ENCODE measurements at places on chromosomes 2 and 18.

GRCh38 chr18:69538849-69539248 is 138.2 kb downstream of the DOK6 start:
- no peak overlapping the region for H3K4me3 ChIP-seq
- no peaks in the 10 kb centered on the region for H3K36me3 ChIP-seq
- H3K27me3 ChIP-seq = no peaks in the 10 kb centered on the region
- no peak overlapping the region for H3K27ac ChIP-seq

- no peak overlapping the region for H3K4me3 ChIP-seq
- H3K27ac ChIP-seq = no peak overlapping the region
- no peaks in the 10 kb centered on the region for H3K36me3 ChIP-seq
- no peak for DNase-seq
- H3K27me3 ChIP-seq = no peaks in the 10 kb centered on the region
These were observed 27.5 kb downstream of the CDH20 start for GRCh38 chr18:61360404-61361383.

DNA sequence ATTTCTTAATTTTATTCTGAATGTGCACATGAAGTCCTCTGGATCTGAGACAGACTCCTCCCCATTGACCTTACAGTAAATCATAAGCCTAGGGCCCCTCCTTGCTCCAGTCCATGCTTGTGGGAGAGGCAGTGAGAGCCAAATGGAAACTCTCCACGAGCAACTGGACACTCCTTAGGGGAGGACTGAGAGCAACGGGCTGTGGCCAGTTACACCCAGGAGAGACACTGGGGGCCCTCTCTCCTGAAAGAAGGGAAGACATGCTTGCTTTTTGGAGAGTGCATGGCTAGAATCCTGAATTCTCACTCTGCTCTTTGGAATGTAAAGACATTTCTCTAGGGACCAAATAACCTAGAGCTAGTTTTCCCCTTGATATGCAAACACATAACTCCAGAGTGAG is 49.0 kb upstream of the BIN1 start:
- no peaks in the 10 kb centered on the region for H3K36me3 ChIP-seq
- peak; percentile 78 for DNase-seq
- H3K27ac ChIP-seq = no peak overlapping the region
- peaks cover 13% of the 10 kb centered on the region for H3K27me3 ChIP-seq
- H3K4me1 ChIP-seq = no peaks in the 10 kb centered on the region

DNA sequence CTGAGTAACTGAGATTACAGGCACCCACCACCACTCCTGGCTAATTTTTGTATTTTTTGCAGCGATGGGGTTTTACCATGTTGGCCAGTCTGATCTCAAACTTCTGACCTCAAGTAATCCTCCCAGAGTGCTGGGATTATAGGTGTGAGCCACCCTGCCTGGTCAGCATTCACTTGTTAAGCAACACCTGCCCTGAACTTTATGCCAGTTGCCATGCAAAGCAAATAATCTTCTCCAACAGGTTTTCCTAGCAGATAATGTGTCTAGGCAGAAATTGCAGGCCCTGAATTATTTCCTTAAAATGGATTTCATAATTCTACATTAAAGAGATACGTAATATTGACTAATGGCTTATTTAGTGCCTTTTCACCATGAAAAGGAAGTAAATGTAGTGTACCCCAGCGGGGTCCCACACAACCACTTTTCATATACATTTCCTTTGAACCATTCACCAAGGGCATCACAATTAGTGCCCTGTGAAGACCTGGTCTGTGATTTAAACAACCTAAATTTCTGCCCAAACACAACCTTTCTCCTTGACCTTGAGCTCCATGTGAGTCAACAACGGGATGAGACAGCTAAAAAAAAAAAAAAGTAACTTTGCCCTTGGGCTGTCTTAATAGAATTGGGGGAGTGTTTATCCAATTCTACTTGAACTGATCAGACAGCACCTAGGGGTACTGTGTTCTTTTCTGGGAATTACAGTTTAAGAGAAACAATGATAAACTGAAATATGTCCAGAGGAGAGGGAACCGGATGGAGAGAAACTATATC is 41.6 kb downstream of the EEF1B2 start:
- no peak overlapping the region for H3K4me3 ChIP-seq
- peaks cover 4% of the 10 kb centered on the region for H3K27me3 ChIP-seq
- DNase-seq = no peak

DNA sequence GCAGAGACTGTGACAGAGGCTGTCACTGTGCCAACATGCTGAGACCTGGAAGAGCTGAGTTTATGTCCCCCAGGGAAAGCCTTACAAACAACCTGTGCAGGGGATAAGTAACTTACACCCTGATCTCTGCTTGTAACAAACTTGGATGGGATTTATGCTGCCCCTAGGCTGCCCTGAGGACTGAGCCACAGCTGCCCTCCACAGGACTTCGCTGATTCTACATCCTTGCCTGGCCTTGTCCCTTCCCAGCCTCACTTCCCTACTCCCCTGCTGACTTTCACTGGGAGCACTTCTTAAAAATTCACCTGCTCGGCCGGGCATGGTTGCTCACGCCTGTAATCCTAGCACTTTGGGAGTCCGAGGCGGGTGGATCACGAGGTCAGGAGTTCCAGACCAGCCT is 45.9 kb upstream of the ASAP2 start:
- DNase-seq = no peak
- no peaks in the 10 kb centered on the region for H3K27me3 ChIP-seq
- H3K27ac ChIP-seq = no peak overlapping the region
- no peaks in the 10 kb centered on the region for H3K36me3 ChIP-seq
- H3K4me3 ChIP-seq = no peak overlapping the region
- H3K4me1 ChIP-seq = peaks cover 5% of the 10 kb centered on the region

DNA sequence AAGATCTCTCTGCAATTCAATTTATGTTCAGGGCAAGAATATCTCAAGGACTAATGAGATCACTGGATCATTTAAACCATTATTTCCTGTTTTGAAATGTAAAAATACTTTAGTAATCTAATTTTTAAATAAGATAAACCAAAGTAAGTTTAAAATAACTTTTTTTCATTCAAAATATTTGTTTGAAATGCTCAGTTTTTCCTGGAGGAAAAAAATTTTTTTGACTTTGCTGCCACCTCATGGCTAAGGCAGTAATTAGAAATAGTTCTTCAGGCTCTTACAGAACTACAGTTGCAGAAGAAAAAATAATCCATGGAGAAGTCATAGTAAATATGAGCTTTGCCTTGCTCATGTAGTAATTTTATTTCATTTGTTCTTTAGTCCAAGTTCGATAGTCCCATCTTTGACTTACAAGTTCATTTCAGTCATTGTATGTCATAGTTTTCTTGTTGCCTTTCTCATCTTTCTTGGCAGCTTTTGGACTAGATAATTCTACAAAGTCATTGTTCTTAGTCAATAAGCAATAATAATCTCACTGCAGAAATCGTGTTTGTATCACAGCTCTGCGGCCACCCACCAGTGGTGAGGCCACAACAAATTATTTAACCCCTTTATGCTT is 127.4 kb downstream of the DPP4 start:
- H3K36me3 ChIP-seq = no peaks in the 10 kb centered on the region
- DNase-seq = peak; percentile 48
- H3K4me1 ChIP-seq = no peaks in the 10 kb centered on the region

- H3K36me3 ChIP-seq = no peaks in the 10 kb centered on the region
- no peaks in the 10 kb centered on the region for H3K27me3 ChIP-seq
- no peak overlapping the region for H3K27ac ChIP-seq
- peaks cover 11% of the 10 kb centered on the region for H3K4me1 ChIP-seq
- no peak for DNase-seq
These were observed 204.6 kb downstream of the TRIB2 start for GRCh38 chr2:12921321-12921720.

DNA sequence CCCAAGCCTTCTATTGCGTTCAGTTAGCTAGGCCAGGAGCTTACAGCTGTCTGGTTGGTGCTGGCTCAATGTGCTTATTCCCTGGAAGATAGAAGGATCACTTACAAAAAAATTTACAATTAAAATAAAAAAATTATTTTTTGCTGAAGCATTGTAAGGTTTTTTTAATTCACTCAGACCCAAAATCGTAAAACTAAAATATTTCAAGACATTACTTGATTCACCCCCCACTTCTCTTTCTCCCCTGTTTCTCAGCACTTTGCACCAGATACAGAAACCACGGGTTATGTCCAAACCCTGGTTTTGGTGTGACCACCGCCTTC is 911 bp upstream of the PTPRM start:
- peaks cover 18% of the 10 kb centered on the region for H3K4me1 ChIP-seq
- no peaks in the 10 kb centered on the region for H3K27me3 ChIP-seq
- no peaks in the 10 kb centered on the region for H3K36me3 ChIP-seq
- H3K27ac ChIP-seq = peak overlapping the region; percentile 93
- peak overlapping the region; percentile 91 for H3K4me3 ChIP-seq
- no peak for DNase-seq

GRCh38 chr18:73895701-73896100 is 251.9 kb downstream of the FBXO15 start:
- H3K4me3 ChIP-seq = no peak overlapping the region
- no peak overlapping the region for H3K27ac ChIP-seq
- no peaks in the 10 kb centered on the region for H3K36me3 ChIP-seq

DNA sequence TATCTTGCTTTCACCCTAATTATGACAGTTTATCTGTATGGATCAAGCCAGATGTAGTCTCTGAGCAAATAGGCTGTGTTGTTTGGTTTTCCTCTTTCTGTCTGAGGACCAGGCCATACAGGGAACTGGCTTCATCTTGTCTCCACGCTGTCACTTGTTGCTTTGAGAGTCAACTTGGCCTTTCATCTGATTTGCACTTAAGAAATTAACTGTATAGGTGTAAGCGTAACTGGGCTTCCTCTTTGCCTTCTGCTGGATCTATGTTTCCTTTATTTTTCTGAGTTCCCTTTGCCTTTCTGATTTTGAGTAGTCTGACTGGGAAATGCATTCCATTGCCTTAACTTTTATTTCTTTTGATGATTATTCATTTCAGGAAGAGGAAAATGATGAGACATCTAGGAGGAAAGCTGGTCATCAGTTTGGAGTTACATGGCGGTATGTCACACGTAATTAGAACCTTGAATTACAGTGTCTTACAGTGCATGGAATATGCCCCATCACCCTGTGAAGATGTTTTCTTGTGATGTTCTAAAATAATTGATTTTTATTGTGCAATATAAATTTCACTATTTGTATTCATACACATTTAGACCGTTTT is 17.4 kb downstream of the PTCD3 start:
- no peaks in the 10 kb centered on the region for H3K4me1 ChIP-seq
- no peak for DNase-seq
- no peaks in the 10 kb centered on the region for H3K27me3 ChIP-seq
- peaks cover 91% of the 10 kb centered on the region for H3K36me3 ChIP-seq
- no peak overlapping the region for H3K27ac ChIP-seq

GRCh38 chr2:239394346-239394945 is 6.4 kb downstream of the HDAC4 start:
- no peak for DNase-seq
- no peaks in the 10 kb centered on the region for H3K27me3 ChIP-seq
- no peak overlapping the region for H3K4me3 ChIP-seq
- H3K27ac ChIP-seq = no peak overlapping the region
- peaks cover 29% of the 10 kb centered on the region for H3K4me1 ChIP-seq

DNA sequence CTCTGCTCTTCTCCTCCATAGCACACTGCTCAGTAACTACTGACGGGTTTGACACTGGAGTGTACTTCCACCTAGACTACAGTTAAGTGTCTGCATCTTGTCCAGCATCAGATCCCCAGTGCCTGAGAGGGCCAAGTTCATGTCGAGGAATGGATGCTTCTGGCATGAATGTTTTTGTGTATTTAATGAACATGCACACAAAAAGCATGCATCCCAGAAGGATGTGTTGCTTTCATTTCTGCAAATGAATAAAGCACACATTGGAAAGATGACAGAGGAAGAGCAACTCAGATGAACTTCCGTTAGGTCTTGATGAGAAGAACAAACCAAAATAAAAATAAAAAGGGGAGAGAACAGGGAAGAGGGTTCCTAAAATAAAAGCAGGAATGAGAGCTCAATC is 27.9 kb downstream of the C2orf49 start:
- peaks cover 88% of the 10 kb centered on the region for H3K36me3 ChIP-seq
- H3K27me3 ChIP-seq = no peaks in the 10 kb centered on the region
- H3K4me3 ChIP-seq = no peak overlapping the region
- peak overlapping the region; percentile 34 for H3K27ac ChIP-seq
- H3K4me1 ChIP-seq = no peaks in the 10 kb centered on the region

DNA sequence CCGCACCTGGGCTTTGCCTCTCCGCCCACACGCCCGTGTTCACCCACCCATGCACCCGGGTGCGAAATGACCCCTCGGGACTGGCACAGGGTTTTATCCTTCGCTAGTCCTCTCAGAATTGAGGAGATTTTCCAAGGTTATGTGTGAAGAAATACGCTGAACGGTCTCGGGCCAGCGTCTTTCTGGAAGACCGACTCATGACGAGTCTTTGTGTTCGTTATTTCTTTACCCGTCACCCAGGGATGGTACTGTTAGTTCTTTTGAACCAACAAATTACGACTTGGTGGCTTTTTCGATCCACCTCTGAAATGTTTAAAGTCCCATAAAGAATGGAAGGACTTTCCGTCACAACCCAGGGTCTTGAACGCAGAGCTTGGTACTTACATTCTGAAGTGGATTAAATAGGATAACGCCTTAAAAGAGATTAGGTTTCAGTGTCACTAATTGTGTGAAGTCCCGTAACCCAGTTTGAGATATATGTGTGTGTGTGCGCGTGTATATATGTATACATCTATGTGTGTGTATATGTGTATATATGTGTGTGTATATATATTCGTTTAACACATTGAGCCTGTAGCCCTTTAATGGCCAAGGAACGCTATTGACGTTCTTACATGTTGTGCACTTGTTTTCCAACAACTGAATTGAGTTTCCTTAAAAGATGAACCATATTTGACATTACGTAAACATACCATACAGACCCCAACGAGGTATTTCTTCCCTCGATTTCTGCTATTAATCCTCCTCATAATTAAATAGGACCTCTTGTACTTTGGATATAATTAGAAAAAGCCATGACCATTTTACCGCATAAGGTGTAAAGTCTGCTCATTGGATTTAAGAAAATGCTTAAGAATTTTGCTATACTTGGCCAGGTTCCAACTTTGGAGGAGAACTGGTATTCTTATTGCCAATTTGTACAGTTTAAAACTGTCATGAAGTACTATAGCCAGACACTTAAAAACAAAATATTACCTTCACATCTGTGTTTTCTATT is 889 bp downstream of the ZC3H15 start:
- peaks cover 26% of the 10 kb centered on the region for H3K4me1 ChIP-seq
- H3K4me3 ChIP-seq = peak overlapping the region; percentile 46
- peak overlapping the region; percentile 94 for H3K27ac ChIP-seq
- no peaks in the 10 kb centered on the region for H3K27me3 ChIP-seq
- DNase-seq = peak; percentile 38

GRCh38 chr2:197516393-197516761 is 511 bp downstream of the MOB4 start:
- H3K27ac ChIP-seq = peak overlapping the region; percentile 90
- H3K4me1 ChIP-seq = peaks cover 24% of the 10 kb centered on the region
- no peaks in the 10 kb centered on the region for H3K27me3 ChIP-seq
- DNase-seq = peak; percentile 49

All from cardiac muscle cell (in vitro differentiated cells and primary cell).